Hematopoietic multipotent progenitor cell treated with erythropoietin and hydrocortisone succinate and interleukin-3 and kit ligand, for 15 days (in vitro differentiated cells): ENCODE measurements at places on chromosomes 1 and 21.

GRCh38 chr1:171298696-171299095, 15.3 kb upstream of the FMO4 start:
- DNase-seq, result no peak

DNA sequence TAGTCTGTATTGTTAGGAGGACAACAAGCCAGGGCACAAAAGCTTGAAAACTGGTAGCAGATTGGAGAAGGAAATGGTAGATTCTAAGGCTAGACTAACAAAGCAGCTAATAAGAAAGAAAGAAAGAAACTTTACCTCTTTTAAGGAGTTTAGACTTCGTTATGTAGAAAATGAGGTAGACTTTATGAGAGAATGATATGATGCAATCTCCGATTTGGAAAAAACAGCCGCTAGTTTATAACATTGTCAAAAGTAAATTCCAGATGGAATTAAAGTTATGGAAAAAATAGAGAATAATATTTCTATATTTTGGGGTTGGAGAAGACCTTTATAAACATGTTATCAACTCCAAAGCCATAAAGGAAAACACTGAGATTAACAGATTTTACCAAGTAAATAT, 67.0 kb downstream of the CAMSAP2 start:
- DNase-seq, result no peak

- DNase-seq, result no peak
These were observed 107.5 kb upstream of the RUNX1 start for GRCh38 chr21:35156293-35157278.

DNA sequence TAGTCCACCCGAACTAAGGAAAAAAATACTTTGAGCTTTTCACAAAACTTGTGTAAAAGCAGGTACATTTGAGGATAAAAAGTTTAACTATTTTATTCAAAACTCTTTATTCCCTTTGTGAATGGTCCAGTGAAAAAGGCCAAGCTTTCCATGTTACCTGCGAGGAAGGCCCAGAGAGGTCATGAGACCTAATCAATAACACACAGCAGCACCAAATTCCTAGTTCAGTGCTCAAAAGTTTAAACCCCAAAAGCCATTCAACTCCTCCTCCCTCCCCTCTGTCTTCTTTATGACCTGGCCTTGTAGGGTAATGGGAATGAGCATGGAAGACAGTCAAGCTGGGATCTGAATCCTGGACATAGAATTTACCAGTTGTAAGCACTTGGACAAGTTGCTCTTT, 151.9 kb upstream of the FGGY start:
- no peak for DNase-seq

DNA sequence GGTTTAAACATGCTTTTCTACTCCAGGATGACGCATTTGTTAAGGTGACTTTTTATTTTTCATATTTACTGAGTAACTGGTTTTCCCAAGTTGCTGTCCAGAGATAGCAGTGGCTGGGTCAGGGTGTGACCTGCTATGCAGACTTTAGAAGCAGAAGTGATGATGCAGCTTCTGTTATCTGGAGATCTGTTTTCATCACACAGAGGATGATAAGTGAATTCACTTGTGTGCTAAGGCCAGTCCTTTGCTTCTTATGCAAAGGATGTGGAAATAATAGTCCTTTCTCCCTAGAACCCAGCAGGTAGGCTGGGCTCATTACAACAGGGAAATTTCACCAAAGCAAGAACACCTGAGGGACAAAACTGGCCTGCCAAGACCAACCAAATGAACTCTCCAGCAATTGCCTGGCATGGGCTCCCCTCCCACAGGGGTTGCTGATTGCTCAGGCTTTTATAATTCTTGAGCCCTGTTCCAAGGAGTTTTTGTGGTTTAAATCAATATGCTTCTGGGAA, 97.8 kb upstream of the LPGAT1 start:
- DNase-seq, result peak; percentile 47

- no peak for DNase-seq
These were observed 20.1 kb downstream of the IFNLR1 start for GRCh38 chr1:24167008-24167407.
